SK-N-SH treated with all-trans-retinoic acid at 6 μM for 48 hours (cell line): ENCODE measurements at places on chromosomes 2 and 18.

DNA sequence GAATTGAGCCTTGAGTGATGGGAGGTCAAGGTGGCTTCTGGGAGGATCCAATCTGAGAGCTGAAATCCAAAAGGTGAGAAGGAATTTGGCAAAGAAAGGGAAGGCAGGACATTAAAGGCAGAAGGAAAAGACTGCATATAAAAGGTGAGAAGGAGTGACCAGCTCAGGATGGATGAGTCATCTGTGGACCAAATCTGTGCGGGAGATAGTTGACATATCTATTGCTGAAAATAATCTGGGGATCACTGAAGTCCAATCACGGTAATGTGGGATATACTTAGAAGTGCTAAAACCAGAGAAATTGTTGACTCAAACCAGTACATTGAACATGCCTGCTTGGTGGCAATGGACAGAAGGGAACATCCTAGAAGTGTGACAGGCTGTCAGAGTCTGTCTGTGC is 8.0 kb upstream of the PTPN4 start:
- ATAC-seq, result no peak

- no peak for ATAC-seq
These were observed 26.5 kb downstream of the EIF4E2 start for GRCh38 chr2:232576995-232577394.

DNA sequence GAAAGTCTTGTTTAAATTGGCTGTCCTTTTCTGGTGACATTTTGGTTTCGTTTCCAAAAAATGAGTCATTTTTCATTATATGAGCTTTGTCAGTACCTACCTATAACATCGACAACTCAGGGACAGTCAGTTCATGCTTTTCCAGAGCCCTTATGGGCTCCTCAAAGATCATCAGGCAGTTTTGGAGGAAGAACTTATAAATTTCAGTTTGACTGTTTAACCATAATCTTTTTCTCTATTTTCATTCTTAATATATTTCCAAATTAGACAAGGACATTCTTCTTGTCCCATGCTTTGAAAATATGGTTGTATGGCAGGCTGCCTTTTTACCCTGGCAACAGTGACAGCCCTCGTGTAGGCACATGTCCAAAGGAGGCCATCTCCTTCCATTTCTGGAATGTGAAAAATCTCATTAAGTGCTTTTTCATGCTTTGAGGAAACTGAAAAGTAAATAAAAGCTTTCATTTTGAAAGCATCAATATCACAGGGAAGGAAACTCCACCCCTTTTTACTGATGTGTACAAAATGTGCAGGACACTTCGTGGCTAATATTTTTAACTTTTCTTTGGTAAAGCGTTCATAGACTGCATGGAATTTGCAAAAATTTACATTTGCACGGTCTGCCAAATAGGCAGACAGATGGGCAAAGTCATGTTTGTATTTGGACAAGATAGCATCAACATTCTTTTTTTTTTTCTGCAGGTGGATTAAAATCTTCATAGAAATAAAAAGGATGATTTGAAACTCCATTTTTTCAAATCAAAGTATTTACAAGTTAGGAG is 7.2 kb upstream of the PROC start:
- peak; percentile 27 for ATAC-seq

GRCh38 chr2:85998071-85998991 is 107.4 kb downstream of the POLR1A start:
- ATAC-seq, result peak; percentile 84

- ATAC-seq, result peak; percentile 98
These were observed 5.1 kb upstream of the PAX8 start for GRCh38 chr2:113283704-113284284.

GRCh38 chr2:165401285-165401852 is 68.1 kb upstream of the CSRNP3 start:
- ATAC-seq, result peak; percentile 79

DNA sequence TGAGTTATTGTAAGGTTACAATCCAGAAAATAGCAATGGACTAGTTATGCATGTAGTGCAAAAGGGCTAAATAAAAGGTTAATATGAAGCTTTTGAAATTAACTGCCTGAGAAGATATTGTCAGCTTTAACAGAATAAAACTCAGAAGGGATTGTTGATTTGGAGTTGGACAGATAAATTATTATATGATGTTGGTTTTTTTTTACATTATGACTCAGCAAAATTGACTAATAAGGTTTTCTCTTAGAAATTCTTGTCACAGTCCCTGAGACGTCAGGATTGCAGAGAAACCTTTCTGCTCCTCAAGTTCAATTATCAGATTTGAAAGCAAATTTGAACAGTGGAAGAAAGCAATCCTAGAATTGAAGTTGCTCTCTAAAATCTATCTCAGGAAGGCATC is 946.9 kb downstream of the CBLN2 start:
- peak; percentile 44 for ATAC-seq

DNA sequence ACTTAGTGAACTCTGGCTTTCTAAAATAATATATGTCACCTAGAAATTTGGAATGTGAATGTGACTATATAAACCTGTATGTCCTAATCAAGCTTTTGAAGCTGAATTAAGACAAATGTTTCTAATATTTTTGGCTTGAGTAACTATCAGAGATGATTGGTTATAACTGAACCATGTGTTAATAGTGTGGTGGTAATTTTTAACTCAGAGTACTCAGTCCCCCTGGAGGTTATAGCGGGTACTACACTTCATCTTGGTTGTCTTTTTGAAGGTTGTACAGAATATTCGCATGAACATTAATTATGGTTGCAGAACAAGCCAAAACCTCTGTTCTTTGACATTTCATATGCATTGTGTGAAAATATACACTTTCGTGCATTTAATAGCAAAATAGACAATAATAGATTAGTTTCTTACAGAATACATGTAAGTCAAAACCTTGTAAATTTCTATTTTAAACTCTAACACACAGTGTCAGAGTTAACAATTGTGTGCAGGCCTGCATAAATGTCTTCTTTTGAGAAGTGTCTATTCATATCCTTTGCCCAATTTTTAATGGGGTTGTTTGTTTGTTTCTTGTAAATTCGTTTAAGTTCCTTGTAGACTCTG is 86.0 kb downstream of the OSBPL6 start:
- ATAC-seq, result peak; percentile 50

DNA sequence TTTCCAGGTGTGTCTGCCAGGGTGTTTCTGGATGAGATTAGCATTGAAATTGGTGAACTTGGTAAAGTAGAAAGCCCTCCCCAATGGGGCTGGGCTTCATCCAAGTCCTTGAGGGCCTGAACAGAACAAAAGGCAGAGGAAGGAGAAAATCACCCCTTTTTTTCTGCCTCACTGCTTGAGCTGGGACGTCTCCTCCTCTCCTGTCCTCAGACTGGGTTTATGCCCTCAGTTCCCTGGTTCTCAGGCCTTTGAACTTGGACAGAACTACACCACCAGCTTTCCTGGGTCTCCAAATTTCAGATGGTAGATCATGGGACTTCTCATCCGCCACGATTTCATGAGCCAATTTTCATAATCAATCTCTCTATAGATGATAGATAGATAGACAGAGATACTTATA is 53.7 kb upstream of the BIN1 start:
- no peak for ATAC-seq

DNA sequence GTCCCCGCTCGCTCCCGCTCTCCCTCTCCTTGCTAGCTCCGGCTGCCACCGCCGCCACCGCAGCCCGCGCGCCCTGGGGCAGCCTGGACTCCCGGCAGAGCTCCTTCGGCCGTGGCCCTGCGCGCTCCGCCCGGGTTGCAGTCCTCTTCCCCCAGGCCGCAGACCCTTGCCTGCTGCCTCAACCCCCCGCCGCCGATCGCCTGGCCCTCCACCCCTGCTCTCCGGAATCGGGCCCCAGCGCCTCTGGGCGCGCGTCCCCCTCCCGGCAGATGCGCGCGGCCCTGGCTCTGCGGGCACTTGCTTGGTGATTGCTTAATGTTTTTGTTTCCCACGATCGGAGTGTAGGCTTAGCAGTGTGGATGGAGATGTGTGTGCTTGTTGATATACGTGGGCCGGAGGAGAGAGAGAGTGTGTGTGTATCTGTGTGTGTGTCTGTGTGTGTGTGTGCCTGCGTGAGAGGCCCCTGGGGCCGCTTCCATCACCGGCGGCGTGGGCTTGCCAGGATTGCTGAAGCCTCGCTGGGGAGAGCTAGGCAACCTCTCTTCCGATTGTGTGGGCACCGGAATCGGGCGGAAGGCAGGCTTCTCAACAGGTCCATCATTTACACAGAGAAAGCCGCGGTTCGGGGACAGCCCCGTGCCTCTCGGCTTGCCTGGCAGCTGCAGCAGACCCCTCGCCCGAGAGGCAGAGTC is 877 bp downstream of the INHBB start:
- no peak; the same call in 2 of the 3 replicates for ATAC-seq

- peak; percentile 53 for ATAC-seq
These were observed 694 bp downstream of the CFAP36 start for GRCh38 chr2:55519938-55520885.
